Gastrocnemius medialis (tissue), 4 donors: ENCODE measurements at places on chromosomes 5 and 9.
A peak's percentile ranks its signal among the peaks of the same experiment; 100 is the strongest.

DNA sequence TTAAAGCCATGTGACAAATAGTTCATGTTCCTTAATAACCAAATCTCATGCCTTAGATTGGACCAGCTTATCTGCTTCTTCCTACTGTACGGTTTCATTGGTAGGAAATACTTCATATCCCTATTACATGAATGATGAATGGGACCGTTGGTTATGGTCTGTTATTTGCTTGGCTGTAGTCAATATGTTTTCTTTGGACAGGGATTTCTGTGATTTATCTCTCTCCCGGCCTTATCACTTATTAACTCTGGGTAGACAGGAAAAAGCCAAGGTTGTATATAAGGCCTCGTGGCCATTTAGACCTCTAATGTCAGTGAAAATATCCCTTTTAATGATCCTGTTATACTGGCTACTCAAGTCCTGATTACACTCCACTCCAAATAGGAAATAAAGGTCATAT lies 330.6 kb downstream of the EBF1 start:
- peak overlapping the region; percentile 30 for H3K27ac ChIP-seq
- no peak for DNase-seq
- H3K4me1 ChIP-seq, result no peaks in the 10 kb centered on the region
- no peaks in the 10 kb centered on the region for H3K27me3 ChIP-seq
- H3K36me3 ChIP-seq, result no peaks in the 10 kb centered on the region

DNA sequence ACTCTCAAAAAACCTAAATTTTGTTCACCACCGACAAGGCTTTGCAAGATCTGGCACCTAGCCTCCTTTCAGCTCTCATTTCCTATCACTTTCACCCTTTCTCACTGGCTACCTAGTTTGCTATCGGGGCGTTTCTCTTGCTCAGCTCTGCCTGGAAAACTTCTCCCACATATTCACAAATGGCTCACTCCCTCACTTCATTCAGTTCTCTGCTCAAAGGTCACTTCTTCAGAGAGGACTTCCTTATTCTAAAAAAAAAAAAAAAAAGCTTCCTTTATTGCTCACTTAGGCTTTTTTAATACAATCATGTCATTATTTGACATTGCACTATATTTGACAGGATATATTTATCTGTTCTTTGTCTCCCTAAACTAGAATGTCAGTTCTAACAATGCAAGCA lies 2.1 kb upstream of the SLC25A46 start:
- H3K4me1 ChIP-seq, result peaks cover 10% of the 10 kb centered on the region
- no peak overlapping the region for H3K4me3 ChIP-seq
- H3K27me3 ChIP-seq, result no peaks in the 10 kb centered on the region
- DNase-seq, result no peak
- no peaks in the 10 kb centered on the region for H3K36me3 ChIP-seq

- H3K4me1 ChIP-seq, result no peaks in the 10 kb centered on the region
- no peaks in the 10 kb centered on the region for H3K36me3 ChIP-seq
- peak; percentile 12 for DNase-seq
- H3K4me3 ChIP-seq, result no peak overlapping the region
- H3K27ac ChIP-seq, result no peak overlapping the region
Observed at GRCh38 chr5:111997711-111998110, 240.7 kb upstream of the NREP start.

DNA sequence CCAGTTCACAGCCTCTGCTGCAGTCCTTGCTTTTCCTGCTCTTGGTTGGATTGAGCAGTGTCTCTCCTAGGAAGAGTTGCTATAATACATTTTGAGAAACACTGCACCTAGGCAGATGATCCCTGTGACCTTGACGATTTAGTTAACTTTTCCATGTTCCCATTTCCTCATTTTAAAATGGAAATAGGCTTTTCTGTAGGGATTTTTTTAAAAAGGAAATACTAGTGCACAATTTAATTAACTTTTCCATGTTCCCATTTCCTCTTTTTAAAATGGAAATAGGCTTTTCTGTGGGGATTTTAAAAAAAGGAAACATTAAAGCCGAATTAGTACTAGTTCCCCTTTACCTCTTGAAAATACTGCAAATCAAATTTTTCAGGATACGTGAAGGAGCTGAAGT lies 4.7 kb downstream of the ATP6V0E1 start:
- no peak for DNase-seq
- H3K36me3 ChIP-seq, result no peaks in the 10 kb centered on the region
- peaks cover 23% of the 10 kb centered on the region for H3K4me1 ChIP-seq
- no peak overlapping the region for H3K4me3 ChIP-seq
- H3K27ac ChIP-seq, result no peak overlapping the region

- no peaks in the 10 kb centered on the region for H3K4me1 ChIP-seq
- no peak overlapping the region for H3K4me3 ChIP-seq
- H3K36me3 ChIP-seq, result no peaks in the 10 kb centered on the region
- DNase-seq, result no peak
- H3K27me3 ChIP-seq, result no peaks in the 10 kb centered on the region
Observed at GRCh38 chr5:143741421-143741820, 70.5 kb upstream of the HMHB1 start.

GRCh38 chr5:78628270-78628992 lies 20.1 kb downstream of the LHFPL2 start:
- H3K27me3 ChIP-seq, result no peaks in the 10 kb centered on the region
- no peak overlapping the region for H3K27ac ChIP-seq
- H3K36me3 ChIP-seq, result no peaks in the 10 kb centered on the region
- DNase-seq, result no peak
- H3K4me1 ChIP-seq, result peaks cover 7% of the 10 kb centered on the region
- no peak overlapping the region for H3K4me3 ChIP-seq

- DNase-seq, result no peak
- no peaks in the 10 kb centered on the region for H3K36me3 ChIP-seq
Observed at GRCh38 chr9:131810351-131811170, 70.7 kb upstream of the RAPGEF1 start.

DNA sequence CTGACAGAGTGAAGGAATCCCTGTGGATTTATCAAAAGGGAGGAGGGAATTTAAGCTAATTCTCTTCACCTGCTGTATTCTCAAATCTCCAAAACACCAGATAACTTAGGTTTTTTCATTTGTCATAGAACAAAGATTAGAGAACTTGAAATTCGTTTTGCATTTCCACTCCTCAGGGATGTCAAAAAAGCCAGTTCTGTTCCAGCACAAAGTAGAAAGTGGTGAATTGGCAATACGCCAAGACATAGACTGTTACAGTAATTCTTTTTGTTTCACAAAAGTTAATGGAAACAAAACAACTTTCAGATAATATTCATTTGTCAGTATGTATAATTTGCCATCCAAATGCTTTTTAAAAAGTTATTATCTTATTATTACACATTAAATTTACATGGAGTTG lies 15.0 kb downstream of the S1PR3 start:
- no peaks in the 10 kb centered on the region for H3K27me3 ChIP-seq
- no peak overlapping the region for H3K27ac ChIP-seq
- H3K4me1 ChIP-seq, result no peaks in the 10 kb centered on the region
- no peaks in the 10 kb centered on the region for H3K36me3 ChIP-seq

GRCh38 chr9:137300567-137301080 lies 1.4 kb downstream of the NRARP start:
- H3K27me3 ChIP-seq, result peaks cover 47% of the 10 kb centered on the region
- H3K36me3 ChIP-seq, result no peaks in the 10 kb centered on the region
- peaks cover 18% of the 10 kb centered on the region for H3K4me1 ChIP-seq
- peak overlapping the region; percentile 44 for H3K4me3 ChIP-seq
- DNase-seq, result no peak

- H3K4me1 ChIP-seq, result peaks cover 21% of the 10 kb centered on the region
- no peak for DNase-seq
- no peaks in the 10 kb centered on the region for H3K36me3 ChIP-seq
- no peak overlapping the region for H3K27ac ChIP-seq
- no peaks in the 10 kb centered on the region for H3K27me3 ChIP-seq
- no peak overlapping the region for H3K4me3 ChIP-seq
Observed at GRCh38 chr5:156375895-156376495, 49.0 kb downstream of the SGCD start.

DNA sequence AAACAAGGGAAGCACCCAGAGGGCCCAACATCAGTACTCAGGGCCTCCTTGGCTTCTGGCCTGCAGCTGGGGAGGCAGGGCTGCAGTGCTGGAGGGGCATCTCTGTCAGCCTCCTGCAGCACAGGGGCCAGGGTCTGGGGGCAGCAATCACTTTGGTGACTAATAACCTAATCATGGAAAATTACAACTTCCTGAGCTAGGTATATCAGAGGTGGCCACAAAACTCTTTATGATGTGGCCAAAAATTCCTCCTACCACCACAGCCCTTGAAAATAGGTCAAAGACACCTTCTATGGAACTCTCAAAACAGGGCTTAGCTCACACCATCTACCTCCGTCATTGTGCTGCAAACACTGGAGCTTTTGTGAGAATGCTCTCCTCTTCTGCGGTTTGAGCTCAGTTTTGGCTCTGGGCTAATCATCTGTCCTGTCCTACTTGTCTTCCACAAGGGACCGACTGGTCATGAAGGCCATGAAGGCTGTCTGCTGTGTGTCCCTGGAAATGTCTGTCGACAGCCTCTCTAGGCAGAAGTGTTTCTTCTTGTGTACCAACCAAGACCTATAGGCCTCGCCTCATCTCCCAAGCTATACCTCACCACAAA lies 28.6 kb downstream of the CSF2 start:
- H3K27me3 ChIP-seq, result no peaks in the 10 kb centered on the region
- H3K4me3 ChIP-seq, result no peak overlapping the region
- no peak overlapping the region for H3K27ac ChIP-seq
- DNase-seq, result no peak
- no peaks in the 10 kb centered on the region for H3K36me3 ChIP-seq

- no peaks in the 10 kb centered on the region for H3K27me3 ChIP-seq
- DNase-seq, result no peak
- no peak overlapping the region for H3K4me3 ChIP-seq
- H3K27ac ChIP-seq, result no peak overlapping the region
- peaks cover 45% of the 10 kb centered on the region for H3K36me3 ChIP-seq
- peaks cover 6% of the 10 kb centered on the region for H3K4me1 ChIP-seq
Observed at GRCh38 chr9:124347968-124348358, 67.3 kb downstream of the PSMB7 start.

DNA sequence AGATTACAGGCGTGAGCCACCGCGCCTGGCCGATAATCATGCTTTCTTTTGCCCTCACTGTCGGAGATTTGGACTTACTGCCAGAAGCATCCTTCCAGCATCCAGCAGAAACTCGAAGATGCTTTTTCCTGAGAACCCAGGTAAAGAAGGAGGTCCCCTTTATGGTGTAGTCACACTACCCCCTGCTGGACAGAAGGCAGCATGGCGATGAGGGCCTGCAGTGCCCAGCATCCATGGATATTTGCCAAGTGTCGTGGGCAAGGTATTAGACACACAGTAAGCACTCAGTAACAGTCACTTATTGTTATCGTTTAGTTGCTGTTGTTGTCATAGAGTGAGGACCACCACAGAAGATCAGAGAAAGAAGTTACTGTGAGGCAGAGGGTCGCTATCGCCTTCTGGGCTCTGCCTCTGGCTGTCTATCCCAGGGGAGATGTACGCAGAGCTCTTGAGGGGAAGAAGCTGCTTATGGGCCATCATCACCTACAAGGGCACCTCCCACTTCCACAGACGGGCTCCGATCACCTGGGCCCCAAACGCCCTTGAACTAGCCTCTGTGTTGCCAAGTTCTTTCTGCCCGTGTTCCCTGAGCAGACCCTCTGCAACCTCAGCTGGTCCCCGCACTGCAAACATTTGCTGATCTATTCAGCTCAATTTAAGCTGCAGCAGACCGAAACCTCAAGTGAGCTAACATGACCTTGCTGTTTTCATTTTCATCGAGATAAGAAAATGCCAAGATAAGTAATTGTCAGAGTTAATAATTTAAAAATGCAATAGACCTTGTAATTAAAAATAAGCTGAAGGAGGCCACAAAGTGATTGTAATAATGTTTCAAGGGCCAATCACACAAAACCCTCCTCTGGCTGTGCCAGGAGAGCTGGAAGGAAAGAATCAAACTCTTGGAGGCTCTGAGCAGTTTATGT lies 23.9 kb downstream of the C5orf15 start:
- no peak overlapping the region for H3K4me3 ChIP-seq
- no peaks in the 10 kb centered on the region for H3K36me3 ChIP-seq
- DNase-seq, result no peak
- no peak overlapping the region for H3K27ac ChIP-seq
- no peaks in the 10 kb centered on the region for H3K27me3 ChIP-seq

DNA sequence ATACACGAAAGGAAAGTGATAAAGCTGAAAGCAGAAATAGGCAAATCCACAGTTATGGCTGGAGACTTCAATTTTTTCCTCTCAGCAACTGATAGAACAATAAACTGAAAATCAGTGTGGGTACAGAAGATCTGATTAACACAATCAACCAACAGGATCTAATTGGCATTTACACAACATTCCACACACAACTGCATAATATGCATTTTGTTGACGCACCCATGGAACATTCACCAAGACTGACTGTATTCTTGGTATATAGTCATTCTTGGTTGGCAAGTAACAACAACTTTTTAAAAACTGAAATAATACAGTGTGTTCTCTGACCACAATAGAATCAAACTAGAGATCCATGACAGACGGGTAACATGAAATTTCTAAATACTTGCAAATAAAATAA lies 218.7 kb upstream of the S1PR3 start:
- H3K36me3 ChIP-seq, result no peaks in the 10 kb centered on the region
- H3K27ac ChIP-seq, result no peak overlapping the region
- no peaks in the 10 kb centered on the region for H3K27me3 ChIP-seq
- peaks cover 2% of the 10 kb centered on the region for H3K4me1 ChIP-seq

GRCh38 chr9:129440435-129441186 lies 180.3 kb downstream of the C9orf50 start:
- H3K4me3 ChIP-seq, result no peak overlapping the region
- peaks cover 10% of the 10 kb centered on the region for H3K4me1 ChIP-seq
- DNase-seq, result no peak
- H3K36me3 ChIP-seq, result no peaks in the 10 kb centered on the region
- H3K27ac ChIP-seq, result no peak overlapping the region

GRCh38 chr5:110686270-110686669 lies 40.2 kb downstream of the TMEM232 start:
- H3K36me3 ChIP-seq, result no peaks in the 10 kb centered on the region
- H3K27ac ChIP-seq, result no peak overlapping the region
- DNase-seq, result no peak

DNA sequence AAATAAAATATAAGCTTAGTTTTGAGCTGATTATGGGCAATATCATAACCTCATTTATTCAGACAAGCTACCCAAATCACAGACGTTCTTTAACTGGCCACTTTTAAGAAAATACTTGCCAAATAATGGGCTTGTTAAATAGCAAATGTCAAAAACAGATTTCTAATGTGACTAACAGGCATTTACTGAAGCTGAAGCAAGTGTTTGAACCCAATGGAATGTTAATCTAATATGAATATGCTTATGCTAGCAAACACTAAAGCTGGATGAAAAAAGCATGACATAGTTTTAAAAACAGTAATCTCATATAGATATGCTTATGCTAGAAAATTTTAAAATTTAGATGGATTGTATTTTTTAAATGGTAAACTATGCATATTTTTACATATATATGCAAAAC lies 411.6 kb upstream of the PTGER4 start:
- H3K36me3 ChIP-seq, result no peaks in the 10 kb centered on the region
- H3K4me1 ChIP-seq, result no peaks in the 10 kb centered on the region
- no peak for DNase-seq
- H3K4me3 ChIP-seq, result no peak overlapping the region
- H3K27ac ChIP-seq, result no peak overlapping the region

- DNase-seq, result no peak
- H3K27me3 ChIP-seq, result no peaks in the 10 kb centered on the region
- H3K36me3 ChIP-seq, result peaks cover 85% of the 10 kb centered on the region
- no peak overlapping the region for H3K4me3 ChIP-seq
Observed at GRCh38 chr9:131621551-131622358, 76.4 kb downstream of the PRRT1B start.

GRCh38 chr5:119330367-119331183 lies 25.2 kb upstream of the TNFAIP8 start:
- H3K27ac ChIP-seq, result no peak overlapping the region
- H3K36me3 ChIP-seq, result no peaks in the 10 kb centered on the region
- H3K4me3 ChIP-seq, result no peak overlapping the region
- DNase-seq, result no peak
